ENCODE measurements at places on chromosomes 3 and 15. TPM values are rescaled to one million over a fixed set of nuclear protein-coding genes. Genes with fewer than 3 reads are reported as not detected.
A peak's percentile ranks its signal among the peaks of the same experiment; 100 is the strongest.

DNA sequence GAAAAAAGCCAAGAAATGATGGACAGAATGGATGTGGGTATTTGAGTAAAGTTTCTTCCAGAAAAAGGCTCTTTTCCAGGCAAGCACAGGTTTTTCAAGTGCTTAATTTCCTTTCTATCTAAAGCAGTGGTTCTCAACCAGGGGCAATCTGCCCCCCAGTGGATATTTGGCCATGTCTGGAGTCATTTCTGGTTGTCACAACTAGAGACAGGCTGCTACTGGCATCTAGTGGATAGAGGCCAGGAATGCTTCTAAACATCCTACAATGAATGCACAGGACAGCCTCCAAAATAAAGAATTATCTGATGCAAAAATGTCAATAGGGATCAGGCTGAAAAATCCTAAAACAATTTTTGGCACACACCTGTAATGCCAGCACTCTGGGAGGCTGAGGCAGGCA, 23.9 kb downstream of the SEC22C start:
- no peak overlapping the region for H3K4me3 ChIP-seq
- H3K4me1 ChIP-seq: no peaks in the 10 kb centered on the region
- no peaks in the 10 kb centered on the region for H3K27me3 ChIP-seq
- peaks cover 76% of the 10 kb centered on the region for H3K36me3 ChIP-seq
- no peak overlapping the region for H3K27ac ChIP-seq

DNA sequence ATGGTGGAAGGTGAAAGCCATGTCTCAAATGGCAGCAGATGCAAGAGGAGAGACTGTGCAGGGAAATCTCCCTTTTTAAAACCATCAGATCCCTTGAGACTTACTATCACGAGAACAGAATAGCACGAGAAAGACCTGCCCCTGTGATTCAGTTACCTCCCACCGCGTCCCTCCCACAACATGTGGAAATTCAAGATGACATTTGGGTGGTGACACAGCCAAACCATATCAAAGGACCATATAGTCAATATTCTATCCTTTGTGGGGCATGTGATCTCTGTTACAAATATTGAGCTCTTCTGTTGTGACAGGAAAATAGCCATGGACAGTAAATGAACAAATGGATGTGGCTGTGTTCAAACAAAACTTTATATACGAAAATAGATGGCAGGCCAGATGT, 77.2 kb upstream of the ACKR4 start:
- no peak overlapping the region for H3K4me3 ChIP-seq
- no peak overlapping the region for H3K27ac ChIP-seq

PLCH1 gene
- 12.4 TPM for total RNA-seq

GRCh38 chr3:184738982-184739381, 27.1 kb upstream of the MAGEF1 start:
- DNase-seq: peak; percentile 29
- peaks cover 24% of the 10 kb centered on the region for H3K4me1 ChIP-seq
- no peak overlapping the region for H3K27ac ChIP-seq

DNA sequence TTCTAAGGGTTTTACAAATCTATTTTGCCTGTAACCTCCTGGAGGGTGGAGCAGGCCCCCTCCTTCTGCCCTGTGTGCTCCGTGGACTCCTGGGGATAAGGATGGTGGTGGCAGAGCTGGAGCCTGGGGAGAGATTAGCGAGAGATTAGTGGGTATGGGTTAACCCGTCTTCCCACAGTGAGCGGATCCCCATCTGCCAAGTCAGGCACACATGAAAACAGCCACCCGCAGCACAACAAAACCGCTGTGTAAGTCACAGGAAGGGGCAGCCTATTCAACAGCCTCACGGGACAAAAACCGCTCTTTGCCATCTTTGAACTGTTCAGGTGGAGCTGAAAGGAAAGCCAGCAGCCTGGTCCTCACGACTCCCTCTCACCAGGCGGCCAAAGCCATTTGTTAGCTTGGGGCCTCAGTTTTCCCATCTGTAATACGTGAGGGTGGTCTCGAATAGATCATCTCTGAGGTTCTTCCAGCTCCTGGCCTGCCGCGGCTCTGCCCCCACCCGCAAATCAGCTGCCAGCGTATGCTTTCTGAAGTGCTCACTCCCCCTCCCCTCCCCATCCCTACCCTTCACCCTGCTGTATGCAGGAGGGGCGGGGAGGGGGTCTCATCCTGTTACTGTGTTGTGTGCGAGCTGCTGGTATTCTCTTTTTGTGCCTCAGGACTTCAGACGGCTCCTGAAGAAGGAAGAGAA, 43.6 kb downstream of the PDIA5 start:
- peaks cover 91% of the 10 kb centered on the region for H3K36me3 ChIP-seq
- H3K4me1 ChIP-seq: no peaks in the 10 kb centered on the region
- no peak for DNase-seq
- no peak overlapping the region for H3K27ac ChIP-seq
- H3K27me3 ChIP-seq: no peaks in the 10 kb centered on the region

PYGO1 gene
- total RNA-seq: 2.0 TPM

DNA sequence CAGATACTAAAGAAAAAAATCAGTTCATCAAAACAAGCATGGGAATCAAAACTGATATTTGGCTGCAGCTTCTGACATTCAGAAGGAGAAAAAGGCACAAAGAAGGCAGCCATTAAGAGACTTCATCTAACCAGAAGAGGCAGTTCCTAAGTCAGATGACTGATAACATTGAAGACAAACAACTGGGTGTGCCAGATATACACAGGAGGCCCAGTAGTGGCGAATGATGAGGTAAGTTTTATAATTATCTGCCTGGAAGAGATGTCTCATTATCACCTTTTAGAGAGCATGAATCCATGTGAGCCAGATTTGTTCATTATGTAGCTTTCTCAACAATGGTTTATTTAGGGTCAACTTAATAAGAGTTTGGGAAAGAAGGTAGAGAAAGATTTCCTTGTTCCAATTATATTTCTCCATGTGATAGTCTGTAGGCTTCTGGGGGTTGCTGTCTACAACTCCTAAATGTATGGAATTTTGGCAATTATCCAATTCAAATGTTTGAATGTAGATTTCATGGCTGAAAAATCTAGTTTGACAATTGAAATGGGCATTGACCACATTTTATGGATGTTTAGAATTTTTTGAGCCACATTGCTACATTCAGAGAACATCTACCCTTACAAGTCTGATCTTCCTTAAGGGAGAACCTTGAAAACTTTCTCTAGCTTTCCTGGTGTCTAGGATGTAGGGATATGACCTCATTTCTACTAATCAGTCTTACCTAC, 50.4 kb upstream of the RASGRF1 start:
- H3K4me3 ChIP-seq: no peak overlapping the region
- no peaks in the 10 kb centered on the region for H3K27me3 ChIP-seq
- no peak for DNase-seq
- peaks cover 11% of the 10 kb centered on the region for H3K4me1 ChIP-seq
- no peak overlapping the region for H3K27ac ChIP-seq

DIS3L gene
- 26.3 TPM for total RNA-seq

MRAS gene
- 16.1 TPM for total RNA-seq

TNFAIP8L3 gene
- not detected for total RNA-seq

DNA sequence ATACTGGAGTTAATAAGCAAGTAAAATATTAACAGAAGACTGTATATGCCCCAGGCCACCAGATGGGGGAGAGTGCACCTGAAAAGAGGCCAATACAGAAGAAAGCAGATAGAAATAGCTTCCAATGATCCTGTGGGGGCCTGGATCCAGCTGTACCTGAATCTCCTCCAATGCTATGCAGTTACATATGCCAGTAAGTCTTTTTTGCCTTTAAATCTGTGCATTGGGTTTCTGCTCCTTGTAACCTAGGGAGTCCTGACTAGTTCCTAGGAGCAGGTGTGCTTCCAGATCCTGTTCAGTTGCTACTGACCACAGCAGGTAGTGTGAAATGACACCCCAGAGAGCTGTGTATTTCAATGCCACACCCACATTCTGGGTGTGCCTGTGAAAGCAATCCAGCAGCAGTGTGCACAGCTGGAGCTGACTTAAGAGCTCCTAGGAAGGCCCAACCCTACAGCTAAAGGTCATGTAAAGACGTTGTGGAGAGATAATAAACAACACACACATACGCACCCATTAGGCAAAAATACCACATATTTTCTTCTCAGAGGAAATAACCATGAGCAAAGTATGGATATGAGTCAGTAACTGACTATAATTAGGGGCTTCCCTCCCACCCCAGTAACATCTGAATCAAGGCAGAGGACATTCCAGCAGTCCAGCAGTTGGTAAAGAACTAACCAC, 62.2 kb upstream of the AKAP13 start:
- H3K36me3 ChIP-seq: no peaks in the 10 kb centered on the region
- H3K27ac ChIP-seq: no peak overlapping the region
- no peaks in the 10 kb centered on the region for H3K4me1 ChIP-seq
- H3K4me3 ChIP-seq: no peak overlapping the region
- no peak for DNase-seq
- no peaks in the 10 kb centered on the region for H3K27me3 ChIP-seq

GRCh38 chr3:8777201-8777977, 8.0 kb upstream of the OXTR start:
- no peaks in the 10 kb centered on the region for H3K4me1 ChIP-seq
- H3K4me3 ChIP-seq: no peak overlapping the region
- no peak for DNase-seq
- no peaks in the 10 kb centered on the region for H3K36me3 ChIP-seq

GRCh38 chr3:39379778-39380155, 3.4 kb upstream of the SLC25A38 start:
- H3K27me3 ChIP-seq: no peaks in the 10 kb centered on the region
- H3K4me1 ChIP-seq: no peaks in the 10 kb centered on the region
- H3K36me3 ChIP-seq: no peaks in the 10 kb centered on the region
- H3K4me3 ChIP-seq: no peak overlapping the region
- no peak for DNase-seq

DNA sequence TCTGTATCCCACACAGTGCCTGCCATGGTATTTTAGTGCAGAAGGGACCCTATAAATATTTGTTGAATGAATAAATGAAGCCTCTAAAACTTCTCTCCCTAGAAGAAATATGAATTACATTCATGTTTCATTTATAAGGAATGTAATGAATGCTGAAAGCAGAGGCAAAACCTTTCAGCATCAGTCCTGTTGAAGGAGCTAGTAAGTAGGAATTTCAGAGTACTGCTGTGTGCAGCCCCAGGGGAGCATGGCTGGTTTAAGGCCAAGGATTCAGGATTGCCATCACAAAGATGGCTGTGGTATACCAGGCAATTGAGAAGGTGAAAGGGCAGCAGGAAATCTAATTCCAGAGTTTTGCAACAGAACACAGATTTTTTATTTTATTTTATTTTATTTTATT, 1131.4 kb downstream of the IGSF11 start:
- H3K36me3 ChIP-seq: no peaks in the 10 kb centered on the region
- no peak overlapping the region for H3K27ac ChIP-seq
- H3K27me3 ChIP-seq: no peaks in the 10 kb centered on the region

GRCh38 chr3:14037211-14037610, 87.5 kb downstream of the CHCHD4 start:
- H3K4me3 ChIP-seq: no peak overlapping the region
- H3K36me3 ChIP-seq: no peaks in the 10 kb centered on the region
- no peak overlapping the region for H3K27ac ChIP-seq
- H3K27me3 ChIP-seq: no peaks in the 10 kb centered on the region

DNA sequence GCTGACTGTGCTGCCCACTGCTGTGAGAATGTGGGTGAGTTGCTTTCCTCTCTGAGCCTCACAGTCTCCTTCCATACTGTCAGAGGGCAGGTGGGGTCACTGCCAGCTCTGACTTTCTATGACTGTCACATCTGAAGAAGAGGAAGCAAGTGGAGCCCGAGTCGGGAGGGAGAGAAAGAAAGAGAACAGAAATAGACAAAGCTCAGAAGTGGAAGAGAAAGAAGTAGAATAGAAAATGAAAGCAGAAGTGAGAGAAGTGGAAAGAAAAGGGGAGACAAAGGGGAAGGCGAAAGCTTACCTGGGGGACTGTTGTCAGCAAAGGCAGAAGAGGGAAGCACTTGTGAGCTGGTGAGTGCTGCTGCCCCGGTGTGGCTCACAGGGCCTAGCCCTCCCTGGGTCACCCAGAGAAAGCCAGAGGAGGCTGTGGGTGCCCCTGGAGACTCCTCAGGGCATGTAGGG, 57.9 kb downstream of the EPHB1 start:
- H3K27me3 ChIP-seq: peaks cover 7% of the 10 kb centered on the region
- H3K4me1 ChIP-seq: no peaks in the 10 kb centered on the region
- no peak overlapping the region for H3K27ac ChIP-seq
- H3K36me3 ChIP-seq: no peaks in the 10 kb centered on the region
- H3K4me3 ChIP-seq: no peak overlapping the region

Measured in endodermal cell (in vitro differentiated cells).